ENCODE measurements at places on chromosomes 11 and 22.

DNA sequence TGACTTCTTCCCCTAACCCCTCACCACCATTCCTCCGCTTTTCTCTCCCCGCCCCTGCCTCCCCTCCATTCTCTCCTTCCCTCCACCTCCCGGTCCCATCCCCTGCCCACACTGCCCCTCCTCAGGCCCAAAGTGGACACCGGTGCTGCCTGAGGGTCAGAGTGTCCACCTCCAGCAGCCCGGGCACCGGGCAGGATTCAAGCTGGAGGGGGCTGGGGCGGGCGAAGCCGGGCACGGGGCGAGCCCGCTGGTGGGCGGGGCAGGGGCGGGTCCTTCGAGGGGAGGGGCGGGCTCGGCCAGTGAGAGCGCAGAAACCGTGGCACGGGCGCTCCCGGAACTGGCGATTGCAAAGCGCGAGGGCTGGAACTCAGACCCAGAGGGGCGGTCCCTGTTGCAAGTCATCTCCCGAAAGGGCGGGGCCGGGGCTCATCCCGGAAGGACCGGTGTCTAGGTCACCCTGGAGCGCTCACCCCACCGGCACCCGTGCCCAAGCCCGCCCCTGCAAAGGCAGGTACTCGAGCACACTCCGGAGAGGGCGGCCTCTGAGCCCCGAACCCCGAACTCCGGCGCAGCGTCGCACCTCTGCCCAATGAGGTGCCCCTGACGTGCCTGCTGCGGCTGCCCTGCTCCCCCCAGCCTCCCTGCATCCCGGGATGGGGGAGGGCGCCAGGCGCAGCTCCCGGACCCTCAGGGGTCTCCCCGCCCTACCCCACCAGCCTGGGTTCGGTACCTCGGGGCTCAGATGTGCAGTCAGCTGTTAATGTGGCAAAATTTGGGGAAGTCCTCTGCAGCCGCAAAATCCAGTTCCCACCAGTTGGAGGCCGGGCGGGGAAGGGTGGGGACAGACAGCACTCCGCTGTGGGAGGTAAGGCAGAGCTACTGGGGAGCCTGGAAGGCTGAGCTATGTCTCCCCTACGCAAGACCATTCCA, 16.5 kb upstream of the CDKN1C start:
- H3K36me3 ChIP-seq: no peaks in the 10 kb centered on the region
- H3K4me3 ChIP-seq: peak overlapping the region; percentile 69
- no peak overlapping the region for H3K27ac ChIP-seq
- no peaks in the 10 kb centered on the region for H3K27me3 ChIP-seq
- peaks cover 34% of the 10 kb centered on the region for H3K4me1 ChIP-seq

DNA sequence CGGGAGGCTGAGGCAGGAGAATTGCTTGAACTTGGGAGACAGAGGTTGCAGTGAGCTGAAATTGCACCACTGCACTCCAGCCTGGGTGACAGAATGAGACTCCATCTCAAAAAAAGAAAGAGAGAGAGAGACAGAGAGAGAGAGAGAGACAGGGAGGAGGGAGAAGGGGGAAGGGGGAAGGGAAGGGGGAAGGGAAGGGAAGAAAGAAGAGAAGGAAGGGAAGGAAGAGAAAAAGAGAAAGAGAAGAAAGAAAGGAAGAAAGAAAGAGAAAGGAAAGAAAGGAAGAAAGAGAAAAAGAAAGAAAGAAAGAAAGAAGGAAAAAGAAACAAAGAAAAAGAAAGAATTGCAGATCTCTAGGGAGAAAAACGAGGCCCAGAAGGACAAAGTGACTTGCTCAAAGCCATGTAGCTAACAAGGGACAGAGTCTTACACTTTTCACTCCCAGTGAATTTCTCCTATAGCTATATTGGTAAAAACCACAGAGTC, 73.8 kb upstream of the BIRC3 start:
- no peaks in the 10 kb centered on the region for H3K27me3 ChIP-seq
- DNase-seq: no peak
- H3K4me1 ChIP-seq: peaks cover 18% of the 10 kb centered on the region
- no peak overlapping the region for H3K27ac ChIP-seq

GRCh38 chr11:108938604-108939003, 273.7 kb downstream of the DDX10 start:
- H3K27ac ChIP-seq: no peak overlapping the region
- peaks cover 7% of the 10 kb centered on the region for H3K36me3 ChIP-seq
- H3K27me3 ChIP-seq: no peaks in the 10 kb centered on the region
- no peak for DNase-seq
- peaks cover 5% of the 10 kb centered on the region for H3K4me1 ChIP-seq

DNA sequence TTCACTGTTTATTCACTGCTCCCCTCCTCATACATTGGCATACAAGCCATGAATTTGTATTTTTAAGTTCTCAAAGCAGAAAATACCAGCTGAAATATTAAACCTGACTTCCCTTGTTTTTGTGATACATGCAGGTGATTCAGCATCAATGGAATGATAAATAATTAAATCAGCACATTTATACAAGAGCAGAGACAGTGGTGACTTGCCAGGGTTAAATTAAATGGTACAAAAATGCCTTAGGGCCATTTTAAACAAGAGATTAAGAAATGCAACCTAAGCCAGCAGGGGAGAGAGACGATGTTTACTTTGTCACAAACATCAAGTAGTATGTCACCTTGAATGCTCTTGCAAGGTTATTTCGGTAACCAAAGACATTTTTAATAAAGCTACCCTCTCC, 95.9 kb upstream of the DDI1 start:
- no peak overlapping the region for H3K4me3 ChIP-seq
- H3K36me3 ChIP-seq: no peaks in the 10 kb centered on the region
- no peak overlapping the region for H3K27ac ChIP-seq
- H3K4me1 ChIP-seq: peaks cover 3% of the 10 kb centered on the region

DNA sequence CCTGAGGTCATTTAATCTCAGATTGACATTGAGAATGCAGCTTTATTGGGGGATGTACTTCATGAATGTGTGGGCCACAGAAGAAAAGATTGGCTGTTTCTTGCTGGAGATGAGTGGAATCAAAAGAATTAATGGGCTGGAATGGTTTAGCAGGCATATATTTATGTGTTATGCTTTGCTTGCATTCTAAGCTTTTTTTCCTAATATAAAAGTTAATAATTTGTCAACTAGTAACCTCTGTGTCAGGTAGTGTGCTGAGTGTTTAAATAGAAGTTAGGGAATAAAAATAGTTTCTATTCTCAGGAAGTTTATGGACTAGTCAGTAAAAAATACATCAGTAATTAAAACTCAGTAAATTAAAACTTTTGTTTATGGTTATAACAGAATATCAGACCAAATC, 67.4 kb upstream of the PRODH start:
- H3K4me1 ChIP-seq: no peaks in the 10 kb centered on the region
- no peak overlapping the region for H3K4me3 ChIP-seq
- peaks cover 15% of the 10 kb centered on the region for H3K27me3 ChIP-seq
- H3K36me3 ChIP-seq: no peaks in the 10 kb centered on the region
- no peak for DNase-seq

GRCh38 chr22:50676180-50676636, 3.6 kb downstream of the SHANK3 start:
- H3K4me1 ChIP-seq: peaks cover 2% of the 10 kb centered on the region
- DNase-seq: no peak
- H3K4me3 ChIP-seq: no peak overlapping the region
- H3K27me3 ChIP-seq: peaks cover 16% of the 10 kb centered on the region

DNA sequence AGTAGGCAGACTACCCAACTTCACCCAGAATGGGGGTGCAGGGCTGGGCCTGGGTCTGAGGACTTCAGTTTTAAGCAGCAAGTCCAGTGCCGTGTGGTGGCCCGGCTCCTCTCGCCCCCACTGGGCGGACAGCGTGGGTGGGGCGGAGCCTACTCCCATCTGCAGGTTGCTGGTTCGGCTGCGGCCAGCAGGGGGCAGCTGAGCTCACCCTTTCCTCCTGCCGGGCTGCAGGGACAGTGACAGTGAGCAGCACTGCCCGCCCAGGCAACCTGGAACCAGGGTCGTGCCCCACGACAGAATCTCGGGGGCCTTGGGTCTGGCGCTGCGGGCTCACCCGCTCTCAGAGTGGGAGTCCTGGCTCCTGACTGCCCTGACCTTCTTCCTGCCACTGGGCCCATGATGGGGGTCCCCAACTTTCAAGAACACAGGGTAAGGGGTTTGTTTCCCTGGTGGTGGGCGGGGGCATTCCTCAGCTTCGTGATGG, 6.2 kb upstream of the NEAT1 start:
- peak; percentile 29 for DNase-seq
- peaks cover 2% of the 10 kb centered on the region for H3K36me3 ChIP-seq
- no peak overlapping the region for H3K27ac ChIP-seq
- no peak overlapping the region for H3K4me3 ChIP-seq
- H3K27me3 ChIP-seq: no peaks in the 10 kb centered on the region

DNA sequence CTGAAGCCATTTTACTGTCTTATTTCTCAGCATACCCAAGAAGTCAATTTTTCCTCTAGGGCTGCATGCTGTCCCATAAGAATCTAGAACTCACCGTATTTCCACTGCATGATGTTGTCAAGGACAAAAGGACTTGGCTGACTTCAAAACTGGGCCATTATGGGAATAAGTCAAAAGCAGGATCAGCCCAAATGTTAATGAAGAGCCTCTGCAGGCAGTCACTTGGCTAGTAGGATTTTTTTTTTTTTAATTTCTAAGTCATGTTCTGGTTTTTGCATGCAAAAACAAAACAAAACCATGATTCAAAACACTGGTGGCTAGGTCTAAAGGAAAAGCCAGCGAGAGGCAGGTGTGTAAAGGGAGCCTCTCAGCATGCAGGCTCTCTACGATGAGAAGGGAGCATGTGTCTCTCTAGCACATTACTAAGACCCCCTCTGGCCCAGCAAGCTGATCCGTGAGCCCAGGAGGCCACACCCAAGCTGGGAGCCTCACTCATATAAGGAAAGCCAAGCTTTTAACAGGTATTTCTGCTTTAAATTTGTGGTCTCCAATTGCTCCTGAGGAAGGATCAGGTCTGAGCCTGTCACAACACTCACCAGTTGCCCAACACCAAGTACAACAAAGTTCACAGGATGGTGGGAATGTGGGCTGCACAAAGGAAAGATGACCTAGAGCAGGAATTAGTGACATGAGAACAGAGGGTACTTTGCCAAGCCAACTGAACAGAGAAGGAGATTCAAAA, 21.4 kb upstream of the STK33 start:
- no peak for DNase-seq
- H3K4me1 ChIP-seq: no peaks in the 10 kb centered on the region
- H3K4me3 ChIP-seq: no peak overlapping the region
- H3K27me3 ChIP-seq: no peaks in the 10 kb centered on the region

- H3K27me3 ChIP-seq: no peaks in the 10 kb centered on the region
- H3K4me3 ChIP-seq: no peak overlapping the region
- H3K36me3 ChIP-seq: no peaks in the 10 kb centered on the region
- DNase-seq: peak; percentile 62
- no peaks in the 10 kb centered on the region for H3K4me1 ChIP-seq
Measured at GRCh38 chr11:95671768-95672167, 117.8 kb downstream of the FAM76B start.

- DNase-seq: no peak
- H3K27me3 ChIP-seq: no peaks in the 10 kb centered on the region
- no peak overlapping the region for H3K4me3 ChIP-seq
- no peaks in the 10 kb centered on the region for H3K4me1 ChIP-seq
- H3K36me3 ChIP-seq: no peaks in the 10 kb centered on the region
- H3K27ac ChIP-seq: no peak overlapping the region
Measured at GRCh38 chr11:83521647-83522596, 235.8 kb upstream of the CCDC90B start.

- peaks cover 2% of the 10 kb centered on the region for H3K27me3 ChIP-seq
- DNase-seq: no peak
- H3K27ac ChIP-seq: no peak overlapping the region
- no peak overlapping the region for H3K4me3 ChIP-seq
Measured at GRCh38 chr11:7540830-7541555, 27.2 kb downstream of the PPFIBP2 start.

DNA sequence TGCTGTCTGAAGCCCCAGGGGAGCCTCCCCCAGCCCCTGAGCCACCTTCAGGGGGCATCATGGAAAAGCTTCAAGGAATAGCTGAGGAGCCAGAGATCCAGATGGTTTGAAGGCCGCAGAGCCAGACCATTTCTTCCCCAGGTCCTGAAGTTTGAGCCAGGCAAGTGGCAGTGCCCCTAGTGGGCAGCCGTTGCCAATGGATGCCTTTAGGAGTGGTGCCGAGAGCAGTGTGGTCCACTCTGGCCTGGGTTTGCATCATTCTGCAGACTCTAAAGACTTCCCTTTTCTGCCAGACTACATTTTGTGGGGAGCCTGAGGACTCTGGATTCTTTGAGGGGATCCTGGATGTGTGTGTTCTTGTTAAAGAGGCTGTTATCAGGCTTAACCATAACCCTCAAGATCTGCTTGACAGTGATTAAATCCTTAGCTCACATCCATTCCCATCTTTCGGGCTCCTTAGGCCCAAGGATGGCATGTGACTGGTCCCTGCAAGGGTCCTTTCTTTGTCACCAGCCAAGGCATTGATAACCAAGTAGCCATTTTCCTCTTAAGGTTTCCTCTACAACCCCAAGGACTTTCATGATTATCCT, 13.1 kb downstream of the HINFP start:
- peaks cover 20% of the 10 kb centered on the region for H3K36me3 ChIP-seq
- H3K27me3 ChIP-seq: no peaks in the 10 kb centered on the region
- no peak for DNase-seq

- DNase-seq: no peak
- no peaks in the 10 kb centered on the region for H3K27me3 ChIP-seq
- no peaks in the 10 kb centered on the region for H3K4me1 ChIP-seq
- H3K36me3 ChIP-seq: no peaks in the 10 kb centered on the region
- no peak overlapping the region for H3K27ac ChIP-seq
Measured at GRCh38 chr11:97973352-97973857, 1047.3 kb upstream of the CNTN5 start.

GRCh38 chr11:62236187-62236586, 5.9 kb upstream of the SCGB1D2 start:
- peaks cover 3% of the 10 kb centered on the region for H3K27me3 ChIP-seq
- no peaks in the 10 kb centered on the region for H3K36me3 ChIP-seq
- H3K4me1 ChIP-seq: no peaks in the 10 kb centered on the region
- no peak for DNase-seq
- no peak overlapping the region for H3K4me3 ChIP-seq
- no peak overlapping the region for H3K27ac ChIP-seq

GRCh38 chr22:46560696-46561295, 23.4 kb upstream of the CELSR1 start:
- DNase-seq: no peak
- H3K4me1 ChIP-seq: no peaks in the 10 kb centered on the region
- H3K27ac ChIP-seq: no peak overlapping the region
- no peaks in the 10 kb centered on the region for H3K36me3 ChIP-seq

DNA sequence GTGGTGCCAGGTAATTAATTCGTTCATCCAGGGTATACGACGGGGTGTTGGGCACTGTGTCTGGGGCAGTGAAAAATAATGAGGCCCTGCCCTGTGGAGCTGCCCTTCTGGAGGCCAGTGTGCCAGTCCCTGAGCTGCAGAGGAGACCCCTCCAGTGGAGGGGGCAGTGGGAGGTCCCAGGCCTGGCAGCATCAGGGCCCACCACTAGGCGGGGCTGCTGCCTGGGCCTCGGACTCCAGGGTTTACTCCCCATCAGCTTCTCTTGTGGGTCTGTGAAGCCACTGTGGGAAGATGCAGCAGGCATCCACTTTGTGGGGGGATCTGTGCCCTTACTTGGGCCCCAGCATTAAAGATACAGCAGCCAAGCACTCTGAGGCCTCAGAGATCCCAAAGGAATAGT, 17.4 kb upstream of the TMPRSS6 start:
- H3K36me3 ChIP-seq: no peaks in the 10 kb centered on the region
- peaks cover 5% of the 10 kb centered on the region for H3K27me3 ChIP-seq
- H3K4me3 ChIP-seq: no peak overlapping the region
- no peak for DNase-seq
- H3K4me1 ChIP-seq: peaks cover 4% of the 10 kb centered on the region

- no peaks in the 10 kb centered on the region for H3K36me3 ChIP-seq
- no peak overlapping the region for H3K4me3 ChIP-seq
- peak; percentile 36 for DNase-seq
- peaks cover 3% of the 10 kb centered on the region for H3K4me1 ChIP-seq
- no peaks in the 10 kb centered on the region for H3K27me3 ChIP-seq
- no peak overlapping the region for H3K27ac ChIP-seq
Measured at GRCh38 chr11:104573441-104573990, 324.7 kb downstream of the CASP12 start.

All from astrocyte (in vitro differentiated cells and primary cell).